ENCODE measurements at places on chromosomes 2 and 18.

- no peak for DNase-seq
These were observed 63.4 kb downstream of the NCKAP5 start for GRCh38 chr2:133504566-133505505.

GRCh38 chr2:238338710-238339394, 18.5 kb downstream of the TRAF3IP1 start:
- DNase-seq: no peak

DNA sequence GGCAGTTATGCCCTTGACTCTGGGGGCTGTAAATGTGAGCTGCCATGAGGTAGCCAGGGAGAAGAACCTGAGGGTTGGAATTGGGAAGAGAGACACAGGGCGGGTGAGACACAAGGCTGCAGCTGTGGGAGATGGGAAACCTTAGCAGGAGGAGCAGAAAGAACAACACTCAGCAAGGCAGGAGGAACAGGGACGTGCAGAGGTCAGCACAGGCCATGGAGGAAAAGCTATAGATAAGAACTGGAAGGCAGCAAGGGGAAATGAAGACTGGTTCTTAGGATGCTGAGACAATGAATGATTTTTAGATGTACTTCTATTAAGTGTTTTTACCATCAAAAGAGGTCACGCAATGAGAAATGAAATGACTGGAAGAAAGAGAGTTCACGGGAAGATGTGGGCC, 80.2 kb downstream of the USP40 start:
- no peak for DNase-seq

DNA sequence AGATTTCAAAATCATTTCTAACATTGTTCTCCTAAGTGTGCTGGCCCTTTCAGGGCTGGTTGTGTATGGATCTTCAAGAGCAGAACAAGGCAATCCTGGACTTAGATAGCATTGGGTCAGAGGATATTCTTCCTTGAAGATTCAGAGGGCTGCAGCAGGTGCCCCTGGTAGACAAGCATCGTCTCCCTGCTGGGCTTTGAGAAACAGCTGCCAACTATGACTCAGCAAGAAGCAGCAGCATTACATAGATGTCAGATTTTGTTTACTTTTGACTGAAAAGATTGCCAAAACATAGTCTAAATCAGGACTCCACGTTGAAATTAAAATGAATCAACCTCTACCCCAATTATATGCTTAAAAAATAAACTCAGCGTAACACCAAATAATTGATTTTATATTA, 618.8 kb downstream of the SOCS6 start:
- DNase-seq: no peak

DNA sequence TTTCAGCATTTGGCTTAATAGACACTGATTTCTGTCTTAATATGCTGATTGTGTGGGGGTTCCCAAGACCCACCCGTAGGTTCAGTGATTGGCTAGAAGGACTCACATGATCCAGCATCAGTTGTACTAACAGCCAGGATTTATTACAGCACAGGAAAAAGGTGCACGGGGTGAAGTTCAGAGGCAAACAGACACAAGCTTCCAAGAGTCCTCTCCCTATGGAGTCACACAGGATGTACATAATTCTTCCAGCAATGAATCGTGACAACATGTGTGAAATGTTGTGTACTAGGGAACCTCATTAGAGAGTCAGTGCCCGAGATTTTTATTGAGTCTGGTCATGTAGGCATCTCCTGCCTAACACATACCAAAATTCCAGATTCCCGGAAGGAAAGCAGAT, 52.8 kb downstream of the GALNT1 start:
- DNase-seq: no peak

DNA sequence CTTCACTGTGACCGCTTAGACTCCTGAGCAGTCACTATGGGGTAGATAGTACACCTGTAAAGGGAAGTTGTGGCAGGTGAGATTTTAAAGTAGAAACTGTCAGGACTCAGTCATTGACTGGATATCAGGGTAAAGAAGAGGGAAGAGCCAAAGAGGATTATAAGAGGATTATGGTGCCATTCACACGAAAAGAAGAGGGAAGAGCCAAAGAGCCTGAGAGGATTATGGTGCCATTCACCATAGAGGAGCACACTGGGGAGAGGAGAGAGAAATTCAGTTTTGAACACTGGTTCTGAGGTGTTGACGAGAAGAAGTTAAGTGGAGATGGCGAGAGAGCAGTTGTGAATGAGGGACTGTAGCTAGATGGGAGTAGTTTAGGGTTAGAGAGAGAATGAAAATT, 16.9 kb upstream of the KCNJ13 start:
- no peak for DNase-seq

DNA sequence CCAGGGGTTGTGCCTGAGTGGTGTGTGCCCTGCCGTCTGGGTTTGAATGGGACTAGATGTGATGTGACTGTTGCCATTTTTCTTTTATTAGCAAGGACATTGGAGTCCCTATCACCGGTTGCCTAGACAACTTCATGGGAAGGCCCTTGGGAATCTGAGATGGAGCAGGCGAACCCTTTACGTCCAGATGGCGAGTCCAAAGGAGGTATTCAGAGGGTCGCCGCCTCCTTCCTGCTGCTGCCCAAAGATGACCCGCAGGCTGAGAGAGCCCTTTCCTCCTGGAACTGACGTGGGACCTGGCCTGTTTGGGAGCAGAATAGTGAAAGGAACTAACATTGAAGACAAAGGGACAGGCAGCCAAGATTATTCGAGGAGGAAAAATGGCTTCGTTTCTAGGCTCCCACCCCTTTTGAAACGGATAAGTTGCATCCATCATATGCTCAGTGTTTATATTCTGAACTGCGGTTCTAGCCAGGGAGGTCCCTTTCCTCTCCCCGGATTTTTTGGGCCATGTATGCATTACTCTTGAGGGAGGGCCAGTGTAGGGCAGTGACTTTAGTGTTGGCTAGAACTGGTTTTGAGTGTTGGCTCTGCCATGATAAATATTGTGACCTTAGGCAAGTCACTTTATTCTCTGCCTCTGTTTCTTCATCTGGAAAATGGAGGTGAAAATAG, 673 bp downstream of the CENPO start:
- no peak for DNase-seq

DNA sequence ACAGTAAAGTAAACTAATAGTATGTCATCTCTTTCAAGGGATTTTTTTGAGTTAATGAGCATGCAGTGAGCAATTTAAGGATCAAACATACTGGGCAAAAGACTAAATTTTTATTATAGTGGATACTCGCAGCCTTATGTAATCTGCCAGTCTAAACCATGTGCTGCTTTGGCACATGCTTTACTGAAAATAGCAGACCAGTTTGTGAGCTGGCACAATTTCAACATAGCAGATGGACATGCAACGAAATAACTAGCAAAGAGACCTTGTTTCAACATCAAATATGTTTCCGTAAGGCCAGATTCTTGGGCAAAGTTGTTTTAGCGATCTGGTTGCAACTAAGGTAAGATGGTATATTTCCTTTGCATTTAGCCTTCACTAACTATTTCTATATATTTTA, 807.3 kb downstream of the NR4A2 start:
- DNase-seq: no peak

GRCh38 chr18:8005870-8006569, 438.9 kb downstream of the PTPRM start:
- no peak for DNase-seq

DNA sequence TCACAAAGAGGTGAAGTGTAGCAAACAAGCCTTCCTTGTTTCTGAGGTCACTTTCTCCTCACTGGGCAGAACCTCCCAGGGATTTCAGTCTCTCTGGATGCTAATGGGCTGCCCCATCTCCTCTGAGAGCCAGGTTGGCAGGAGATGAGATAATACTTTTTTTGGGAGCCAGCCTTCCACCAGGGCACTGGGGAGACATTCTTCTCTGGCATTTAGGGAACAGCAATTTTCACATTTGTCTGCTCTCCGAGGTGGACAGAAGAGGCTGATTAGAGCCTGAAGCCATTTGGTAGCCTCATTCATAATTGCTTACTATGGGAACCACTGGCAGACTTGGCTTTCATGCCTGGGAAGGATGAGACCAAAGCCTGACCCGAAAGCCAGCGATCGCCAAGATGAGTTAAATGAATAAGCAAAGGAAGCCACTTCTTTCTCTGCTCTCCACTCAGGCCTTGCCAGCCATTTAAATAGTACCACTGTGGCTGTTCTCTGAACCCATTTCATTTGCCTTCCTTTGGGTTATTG, 70.1 kb downstream of the NRP2 start:
- no peak for DNase-seq

DNA sequence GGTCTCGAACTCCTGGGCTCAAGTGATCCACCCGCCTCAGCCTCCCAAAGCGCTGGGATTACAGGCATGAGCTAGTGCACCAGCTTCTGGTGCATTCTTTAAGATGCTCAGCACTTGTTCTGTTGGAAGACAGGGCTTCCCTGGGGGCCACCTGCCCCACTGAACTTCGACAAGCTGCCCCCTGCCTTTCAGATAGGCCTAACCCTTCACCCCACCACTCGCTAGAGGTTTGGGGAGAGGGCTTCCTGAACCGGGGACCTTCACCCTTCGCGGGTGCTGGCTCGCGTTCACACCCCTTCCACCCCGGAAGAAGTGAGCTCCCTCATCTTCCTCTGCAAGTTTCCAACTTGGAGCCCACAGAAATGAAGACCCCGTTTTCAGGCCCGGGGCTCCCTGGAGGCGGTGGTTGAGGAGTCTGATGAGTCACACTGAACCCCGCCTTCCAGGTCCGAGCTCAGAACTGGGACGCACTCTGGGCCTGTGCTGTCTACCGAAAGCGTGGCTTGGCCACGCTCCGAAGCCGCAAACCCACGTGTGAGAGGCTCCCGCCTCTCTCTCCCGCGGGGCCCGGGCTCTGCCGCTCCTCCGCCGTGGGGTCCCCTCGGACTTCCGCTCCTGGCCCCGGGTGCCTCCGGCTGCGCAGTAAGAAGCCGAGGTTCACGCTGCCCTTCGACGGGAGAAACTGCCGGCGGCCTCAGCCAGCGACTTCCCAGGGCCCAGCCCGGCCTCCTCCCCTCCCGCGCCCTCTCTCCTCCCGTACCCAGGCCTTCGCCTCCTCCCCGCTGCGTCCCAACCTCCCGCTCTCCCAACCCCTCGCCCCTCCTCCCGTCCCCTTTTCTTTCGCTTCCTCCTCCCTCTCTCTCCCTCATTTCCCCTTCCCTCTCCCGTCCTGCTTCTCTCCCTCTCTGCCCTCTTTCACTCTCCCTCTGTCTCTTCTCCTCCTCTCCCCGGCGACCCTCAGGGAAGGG, 47.5 kb upstream of the SP3 start:
- DNase-seq: no peak

DNA sequence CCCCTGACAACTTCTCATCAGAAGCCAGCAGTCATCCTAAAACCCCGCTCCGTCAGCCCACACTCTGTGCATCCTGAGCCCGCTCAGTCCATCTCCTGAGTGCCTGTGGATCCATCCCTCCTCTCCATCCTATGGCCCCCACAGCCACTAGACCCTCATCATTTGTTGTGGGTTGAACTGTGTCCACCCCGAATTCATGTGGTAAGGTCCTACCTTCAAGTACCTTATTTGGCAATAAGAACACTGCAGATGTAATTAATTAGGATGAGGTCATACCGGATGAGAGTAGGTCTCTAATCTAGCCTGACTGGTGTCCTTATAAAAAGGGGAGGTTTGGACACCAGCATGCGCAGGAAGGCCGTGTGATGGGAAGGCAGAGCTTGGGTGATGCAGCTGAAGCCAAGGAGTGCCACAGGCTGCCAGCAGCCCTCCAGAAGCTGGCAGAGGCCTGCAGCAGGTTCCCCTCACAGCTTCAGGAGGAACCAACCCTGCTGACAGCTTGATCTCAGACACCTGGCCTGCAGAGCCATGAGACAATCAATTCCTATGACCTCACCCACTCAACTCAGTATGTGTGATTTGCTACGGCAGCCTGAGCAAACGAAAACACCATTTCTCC, 192.4 kb downstream of the ZBTB7C start:
- DNase-seq: no peak

GRCh38 chr18:5424903-5425664, 118.7 kb downstream of the EPB41L3 start:
- DNase-seq: no peak

GRCh38 chr2:65901756-65902155, 469.4 kb upstream of the SPRED2 start:
- DNase-seq: no peak

- no peak for DNase-seq
These were observed 2091.1 kb upstream of the PIK3C3 start for GRCh38 chr18:39863916-39864315.

GRCh38 chr2:49770919-49771318, 616.6 kb upstream of the FSHR start:
- no peak for DNase-seq

GRCh38 chr2:39542523-39542922, 105.4 kb upstream of the MAP4K3 start:
- DNase-seq: no peak

- DNase-seq: no peak
These were observed 200.8 kb upstream of the SIX3 start for GRCh38 chr2:44740678-44741077.

DNA sequence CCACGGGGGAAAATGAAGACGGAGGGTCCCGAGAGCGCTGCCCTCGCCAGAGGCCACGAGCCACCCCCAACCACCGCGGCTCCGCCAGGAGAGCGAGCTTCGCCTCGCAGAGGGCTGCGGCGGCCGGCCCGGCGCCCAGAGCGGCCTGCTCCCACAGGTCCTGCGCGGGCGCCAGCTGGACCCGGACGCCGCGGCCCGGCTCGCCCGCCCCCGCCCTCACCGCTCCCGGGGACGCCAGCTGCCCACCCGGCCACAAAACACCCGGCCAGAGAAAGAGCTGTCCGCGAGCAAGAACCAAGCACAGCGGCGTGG, 709 bp downstream of the PTPN2 start:
- DNase-seq: no peak

- DNase-seq: no peak
These were observed 11.4 kb upstream of the RFX8 start for GRCh38 chr2:101486258-101486701.

DNA sequence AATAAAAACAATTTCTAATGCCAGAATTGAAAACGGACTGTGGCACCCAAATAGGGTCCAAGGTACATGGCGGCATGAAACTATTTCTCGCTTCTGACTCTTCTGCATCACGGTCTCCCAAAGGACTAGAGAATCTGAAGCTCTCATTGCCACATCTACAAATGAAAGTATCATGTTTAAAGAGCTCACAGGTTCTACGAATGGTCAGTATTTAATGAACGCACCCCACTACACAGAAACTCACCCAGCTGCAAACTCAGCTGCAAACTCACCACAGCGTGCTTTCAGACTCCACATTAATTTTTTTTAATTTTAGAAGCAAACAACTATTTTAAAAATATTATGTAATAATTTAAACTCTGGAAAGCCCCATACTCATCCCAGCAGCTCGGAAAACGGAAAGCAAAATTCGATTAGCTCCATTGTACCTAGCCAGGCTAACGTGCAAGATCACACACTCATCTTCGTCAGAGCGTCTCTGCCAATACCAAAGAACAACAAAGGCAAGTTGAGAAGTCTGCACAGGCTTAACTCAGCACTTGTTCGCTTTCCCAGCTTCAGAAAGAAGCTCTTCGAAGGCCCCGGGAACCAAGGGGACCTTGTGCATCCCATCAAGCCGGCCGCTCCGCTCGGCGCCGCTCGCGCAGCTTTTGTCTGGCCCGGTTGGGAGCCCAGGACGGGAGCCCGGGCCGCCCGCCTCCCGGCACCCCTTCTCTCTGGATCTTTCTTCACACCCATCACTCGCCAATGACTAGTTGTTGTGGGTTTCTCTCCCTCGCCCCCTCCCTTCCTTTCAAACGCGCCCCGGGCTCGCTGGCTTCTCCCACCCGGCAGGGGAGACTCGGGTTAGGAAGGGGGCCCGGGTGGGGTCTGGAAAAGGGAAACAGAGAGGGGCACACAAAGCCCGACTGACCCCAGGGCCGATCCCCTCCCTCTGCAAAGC, 785 bp downstream of the CLASP1 start:
- no peak for DNase-seq

- DNase-seq: no peak
These were observed 1.4 kb downstream of the CAD start for GRCh38 chr2:27218614-27219013.
